HepG2 (cell line): ENCODE measurements at places on chromosomes 2 and 18.
A peak's percentile ranks its signal among the peaks of the same experiment; 100 is the strongest.

- no peak for DNase-seq
Observed at GRCh38 chr2:144385381-144385780, 134.5 kb downstream of the ZEB2 start.

- no peak for DNase-seq
Observed at GRCh38 chr2:209763106-209763505, 8.5 kb upstream of the UNC80 start.

DNA sequence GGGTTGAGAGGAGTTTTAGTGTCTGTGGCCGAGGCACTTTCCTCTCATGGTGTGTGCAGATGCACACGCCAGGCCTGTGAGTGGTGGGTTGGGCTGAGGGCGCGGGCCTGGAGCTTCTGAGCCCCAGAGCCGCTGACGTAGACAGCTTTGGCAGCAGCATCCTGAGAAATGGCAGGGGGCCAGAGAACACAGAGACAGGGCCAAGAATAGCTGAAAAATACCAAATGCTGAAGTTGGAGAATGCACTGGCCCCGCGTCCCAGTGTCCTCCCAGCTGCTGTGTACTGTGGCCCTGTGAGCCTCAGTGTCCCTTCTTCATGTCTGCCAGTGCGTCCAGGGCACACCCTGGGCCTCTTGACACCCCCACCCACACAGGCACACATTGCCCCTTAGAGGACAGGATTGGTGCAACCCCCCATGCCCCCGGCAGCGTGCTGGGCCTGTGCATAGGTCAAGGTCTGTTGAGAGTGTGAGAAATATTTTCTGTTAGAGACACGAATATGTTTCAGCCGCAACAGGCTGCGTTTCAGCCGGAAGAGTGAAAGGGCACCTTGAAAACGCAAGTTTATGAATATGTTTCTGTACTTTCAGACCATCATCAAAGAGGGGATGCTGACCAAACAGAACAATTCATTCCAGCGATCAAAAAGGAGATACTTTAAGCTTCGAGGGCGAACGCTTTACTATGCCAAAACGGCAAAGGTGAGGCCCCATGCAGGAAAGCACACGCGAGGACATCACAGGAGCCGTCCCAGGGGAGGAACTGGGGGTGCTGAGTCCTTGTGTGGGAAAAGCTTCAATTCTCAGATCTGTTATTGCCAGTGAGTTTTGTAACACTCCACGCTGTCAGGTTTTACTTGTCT lies 33.6 kb downstream of the DGKD start:
- DNase-seq: peak; percentile 85

DNA sequence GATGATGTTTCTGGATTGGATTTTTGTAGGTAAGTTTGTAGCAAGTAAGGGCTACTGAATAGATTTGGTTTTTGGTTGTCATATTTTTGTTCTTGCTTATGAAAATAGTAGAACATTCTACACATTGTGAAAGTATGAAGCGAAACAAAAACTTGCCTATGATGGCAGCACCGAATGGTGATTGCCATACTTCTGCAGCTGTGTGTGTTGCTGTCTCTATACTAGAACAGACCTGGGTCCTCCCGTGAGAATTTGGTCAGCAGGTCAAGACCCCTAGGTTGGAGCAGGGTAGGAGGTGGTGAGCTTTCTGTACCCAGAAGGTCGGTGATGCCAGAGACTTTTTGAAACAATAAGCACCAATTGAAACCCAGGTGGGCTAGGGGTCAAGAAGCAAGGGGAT lies 322.6 kb downstream of the PRKCE start:
- DNase-seq: no peak
